ENCODE measurements at places on chromosomes 6 and 20. TPM values are rescaled to one million over a fixed set of nuclear protein-coding genes. Genes with fewer than 3 reads are reported as not detected.

- H3K4me1 ChIP-seq: no peaks in the 10 kb centered on the region
- DNase-seq: no peak
- H3K27ac ChIP-seq: no peak overlapping the region
- H3K27me3 ChIP-seq: peaks cover 6% of the 10 kb centered on the region
- H3K4me3 ChIP-seq: no peak overlapping the region
These were observed 54.5 kb downstream of the KCNB1 start for GRCh38 chr20:49427751-49428518.

GRCh38 chr6:152380993-152381898, 255.9 kb downstream of the SYNE1 start:
- H3K4me1 ChIP-seq: no peaks in the 10 kb centered on the region
- H3K27ac ChIP-seq: peak overlapping the region; percentile 92
- no peaks in the 10 kb centered on the region for H3K36me3 ChIP-seq
- no peaks in the 10 kb centered on the region for H3K27me3 ChIP-seq
- peak; percentile 77 for DNase-seq

DNA sequence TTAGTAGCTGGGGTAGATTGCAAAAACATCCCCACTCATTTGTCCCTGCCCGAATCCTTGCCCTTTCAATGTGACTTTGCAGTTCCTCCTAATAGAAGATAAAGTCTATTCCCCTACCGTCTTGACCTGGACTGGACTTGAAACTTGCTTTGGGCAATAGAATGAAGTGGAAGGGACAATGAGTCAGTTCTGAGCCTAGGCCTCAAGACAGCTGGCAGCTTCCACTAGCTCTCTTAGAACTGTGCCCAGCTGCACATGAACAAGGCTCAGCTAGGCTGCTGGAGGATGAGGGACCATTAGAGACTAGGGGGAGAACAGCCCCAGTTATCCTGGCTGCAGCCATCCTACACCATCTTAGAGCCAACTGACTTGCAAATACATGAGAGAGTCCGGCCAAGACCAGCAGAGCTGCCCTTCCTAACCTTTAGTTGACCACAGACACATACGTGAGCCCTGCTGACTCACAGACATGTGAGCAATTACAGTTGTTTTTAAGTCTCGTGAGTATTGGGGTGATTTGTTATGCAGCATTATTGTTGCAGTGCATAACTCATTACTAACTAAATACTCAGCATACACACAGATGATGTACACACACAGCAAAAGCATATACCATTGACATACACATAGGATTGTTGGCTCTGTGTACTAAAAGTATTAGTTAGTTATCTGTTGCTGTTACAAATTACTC, 105.5 kb downstream of the DHX35 start:
- DNase-seq: no peak
- H3K27ac ChIP-seq: no peak overlapping the region
- no peaks in the 10 kb centered on the region for H3K4me1 ChIP-seq
- no peaks in the 10 kb centered on the region for H3K36me3 ChIP-seq
- no peaks in the 10 kb centered on the region for H3K27me3 ChIP-seq

The FKBP5 gene
- total RNA-seq: 142 TPM
